T-cell (primary cell): ENCODE measurements at places on chromosomes 11 and 22.

GRCh38 chr11:897253-898142 lies 13.1 kb downstream of the CHID1 start:
- no peak for DNase-seq

- DNase-seq: no peak
Measured at GRCh38 chr11:72760539-72761405, 8.6 kb upstream of the ARAP1 start.

- no peak for DNase-seq
Measured at GRCh38 chr11:6682591-6682935, 577 bp downstream of the MRPL17 start.

DNA sequence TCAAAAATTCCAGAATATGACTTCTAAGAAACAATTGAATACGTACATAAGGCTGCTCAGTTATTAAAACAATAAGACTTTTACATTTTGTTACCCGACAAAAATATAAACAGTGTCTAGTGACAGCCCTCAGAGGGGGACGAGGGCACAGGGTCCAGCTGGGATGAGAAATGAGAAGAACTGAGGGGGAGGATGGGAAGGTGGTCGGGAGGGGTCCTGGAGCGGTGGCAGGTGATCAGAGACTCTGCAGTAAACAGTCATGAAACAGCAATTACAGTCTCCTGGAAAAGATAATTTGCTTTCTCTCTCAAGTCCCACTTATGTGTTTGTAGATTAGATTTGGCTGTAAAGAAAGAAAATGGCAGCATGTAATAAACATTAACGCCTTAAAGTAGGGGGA lies 56.0 kb downstream of the PACSIN2 start:
- DNase-seq: no peak

- DNase-seq: no peak
Measured at GRCh38 chr11:95977534-95978174, 53.7 kb upstream of the MTMR2 start.

DNA sequence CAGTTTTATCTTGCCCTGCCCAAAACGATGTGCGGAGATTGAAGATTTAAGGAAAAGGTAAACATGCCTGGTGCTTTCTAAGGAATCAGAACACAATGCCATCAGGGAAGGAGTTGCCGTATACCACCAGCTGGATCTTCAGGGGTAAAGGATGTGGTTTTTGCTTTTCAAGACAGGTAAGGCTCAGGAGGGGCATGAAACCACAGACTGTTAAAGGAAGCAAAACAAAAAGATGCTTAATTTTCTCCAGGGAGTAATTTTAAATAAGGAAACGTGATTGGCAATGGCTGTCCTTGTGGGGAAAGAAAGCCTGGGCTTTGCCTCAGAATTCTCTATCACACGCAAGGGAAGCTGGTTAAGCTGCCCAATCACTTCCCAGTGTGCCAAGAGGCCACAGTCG lies 655.6 kb downstream of the OPCML start:
- no peak for DNase-seq

GRCh38 chr11:108945341-108945740 lies 280.5 kb downstream of the DDX10 start:
- DNase-seq: no peak

DNA sequence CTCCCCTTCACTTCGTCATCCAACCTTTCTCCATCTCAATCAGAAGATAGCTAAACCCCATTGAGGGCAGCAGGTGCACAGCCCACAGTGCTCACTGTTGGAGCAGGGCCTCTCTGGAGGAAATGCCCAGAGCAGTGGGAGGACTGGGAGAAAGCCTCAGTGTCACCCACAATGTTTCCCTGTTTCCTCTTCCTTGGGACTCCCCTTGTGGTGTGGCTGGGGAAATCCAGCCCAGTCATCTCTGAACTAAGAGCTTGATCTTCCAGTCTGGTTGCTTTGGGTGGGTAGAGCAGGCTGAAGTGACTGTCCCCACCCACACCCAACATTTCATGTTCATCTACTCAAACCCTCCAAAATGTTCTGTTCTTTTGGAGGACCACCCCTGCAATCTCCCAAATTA lies 29.8 kb upstream of the EED start:
- DNase-seq: no peak

GRCh38 chr22:31917227-31917921 lies 27.0 kb upstream of the YWHAH start:
- DNase-seq: no peak

- DNase-seq: no peak
Measured at GRCh38 chr22:24353121-24353520, 74.3 kb upstream of the ADORA2A start.

DNA sequence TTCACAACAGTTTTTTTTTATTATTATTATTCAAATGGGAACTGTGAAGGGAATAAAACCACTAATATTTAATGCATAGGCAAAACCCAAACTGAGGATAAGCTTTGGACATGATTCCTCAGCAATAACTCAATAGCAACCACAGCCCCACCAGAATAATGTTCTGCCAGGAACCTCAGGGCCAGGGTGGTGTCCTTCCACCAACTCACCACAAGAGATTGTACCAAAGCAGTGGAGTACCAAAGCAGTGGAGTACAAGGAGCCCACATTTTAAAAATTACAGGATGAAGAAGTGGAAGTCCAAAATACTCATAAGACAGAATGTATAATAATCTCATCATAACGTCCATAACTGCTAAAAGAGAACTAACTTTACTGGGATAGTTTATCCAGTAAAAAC lies 32.5 kb upstream of the FZD4 start:
- DNase-seq: no peak

DNA sequence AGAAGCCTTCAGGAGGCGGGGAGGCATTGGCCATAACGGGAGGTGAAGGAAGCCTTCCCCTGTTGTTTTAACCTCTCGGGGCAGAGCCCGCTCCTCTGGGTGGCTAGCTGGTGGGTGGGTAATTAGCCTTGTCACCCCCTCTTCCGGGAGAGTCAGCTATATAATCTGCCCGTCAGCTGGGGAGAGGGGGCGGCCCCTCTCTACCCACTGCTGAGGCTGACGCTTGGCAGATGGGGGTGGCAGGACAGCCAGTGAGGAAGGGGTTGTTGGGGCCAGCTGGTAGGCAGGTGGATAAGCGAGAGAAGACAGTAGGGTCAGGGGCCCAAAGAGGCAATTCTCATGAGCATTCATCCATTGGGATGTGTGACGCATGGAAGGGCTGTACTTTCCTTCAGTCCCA lies 33.0 kb upstream of the SYT7 start:
- no peak for DNase-seq

DNA sequence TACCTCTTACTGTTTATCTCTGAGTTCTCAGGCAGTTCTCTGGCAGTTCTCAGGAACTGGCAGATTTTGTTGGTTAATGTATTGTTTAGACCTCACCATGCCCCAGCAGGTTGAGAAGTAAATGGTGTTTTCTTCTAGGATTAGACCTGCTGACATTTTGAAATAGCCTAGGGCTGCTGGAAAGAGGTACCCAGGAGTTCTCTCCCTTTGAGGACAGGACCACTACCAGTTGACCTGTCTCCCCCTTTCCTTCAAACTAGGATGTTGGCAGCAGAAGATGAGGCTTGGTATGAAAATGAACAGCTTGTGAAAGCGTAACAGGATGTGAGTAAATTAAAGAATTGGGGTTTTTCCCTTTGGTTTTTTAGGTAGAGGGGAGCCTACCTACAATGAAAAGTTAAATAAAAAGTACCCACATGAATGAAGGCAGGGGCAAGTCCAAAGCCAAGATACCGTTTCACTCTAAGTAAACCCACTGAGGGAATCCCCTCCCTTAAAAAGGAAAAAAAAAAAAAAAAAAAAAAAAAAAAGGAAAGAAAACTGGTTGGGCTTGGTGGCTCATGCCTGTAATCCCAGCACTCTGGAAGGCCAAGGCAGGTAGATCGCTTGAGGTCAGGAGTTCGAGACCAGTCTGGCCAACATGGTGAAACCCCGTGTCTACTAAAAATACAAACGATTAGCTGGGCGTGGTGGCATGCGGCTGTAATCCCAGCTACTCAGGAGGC lies 96.2 kb downstream of the PDHX start:
- DNase-seq: no peak

- peak; percentile 73 for DNase-seq
Measured at GRCh38 chr22:40289991-40290459, 56.3 kb upstream of the ADSL start.

DNA sequence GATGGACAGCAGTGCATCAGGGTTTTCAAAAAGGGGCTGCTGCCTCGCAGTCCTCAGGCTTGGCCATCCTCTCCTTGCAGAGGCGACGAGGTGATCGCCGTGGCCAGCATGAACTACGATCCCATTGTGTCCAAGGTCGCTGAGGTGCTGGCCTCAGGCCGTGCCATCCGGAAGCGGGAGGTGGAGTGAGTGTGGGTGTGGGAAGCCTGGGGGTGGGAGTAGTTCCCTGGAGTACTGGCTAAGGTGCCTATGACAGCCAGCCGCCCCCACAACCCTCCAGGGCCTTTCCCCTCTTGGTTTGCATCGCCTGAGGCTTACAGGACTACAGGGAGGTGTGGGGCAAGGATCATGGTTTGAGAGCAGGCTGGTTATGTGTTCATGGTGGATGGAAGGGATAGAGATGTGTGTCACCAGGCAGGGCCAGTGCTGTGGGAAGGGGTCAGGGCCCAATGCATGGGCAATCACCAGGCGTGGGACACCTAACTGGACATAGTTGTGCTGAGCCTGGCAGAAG lies 2.1 kb upstream of the LZTR1 start:
- no peak for DNase-seq

DNA sequence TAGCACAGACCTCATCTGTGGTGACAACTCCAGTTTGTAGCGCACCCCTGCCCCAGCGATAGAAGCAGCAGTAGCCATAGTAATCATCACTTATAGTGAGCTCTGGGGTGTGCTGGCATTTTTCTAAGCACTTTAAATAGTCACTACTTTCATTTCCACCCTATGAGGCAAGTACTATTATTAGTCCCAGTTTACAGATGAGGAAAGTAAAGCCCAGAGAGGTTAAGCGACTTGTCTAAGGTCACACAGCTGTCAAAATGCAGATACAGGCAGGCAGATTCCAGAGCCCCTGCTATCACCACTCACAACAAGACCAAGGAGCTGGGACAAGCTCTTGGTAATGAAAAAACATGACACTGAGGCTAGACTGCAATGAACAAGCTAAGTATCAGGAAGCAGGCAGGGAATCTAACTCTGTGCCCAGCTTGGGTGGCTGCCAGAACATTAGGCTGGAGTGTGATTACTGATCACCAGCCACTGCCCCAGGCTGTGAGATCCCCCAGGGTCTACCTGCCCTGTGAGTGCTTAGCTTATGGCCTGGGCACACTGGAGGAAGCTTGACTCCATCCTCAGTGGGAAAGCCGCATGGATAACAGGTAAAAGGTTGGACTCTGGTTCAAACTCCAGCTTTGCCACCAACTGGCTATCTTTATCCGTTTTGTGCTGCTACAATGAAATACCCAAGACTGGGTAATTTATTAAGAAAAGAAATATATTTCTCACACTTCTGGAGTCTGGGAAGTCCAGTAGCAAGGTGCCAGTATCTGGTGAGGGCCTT lies 561.1 kb downstream of the MN1 start:
- no peak for DNase-seq

- DNase-seq: no peak
Measured at GRCh38 chr11:131356206-131356605, 14.2 kb upstream of the NTM start.

GRCh38 chr11:108148556-108148955 lies 27.2 kb downstream of the ACAT1 start:
- no peak for DNase-seq

DNA sequence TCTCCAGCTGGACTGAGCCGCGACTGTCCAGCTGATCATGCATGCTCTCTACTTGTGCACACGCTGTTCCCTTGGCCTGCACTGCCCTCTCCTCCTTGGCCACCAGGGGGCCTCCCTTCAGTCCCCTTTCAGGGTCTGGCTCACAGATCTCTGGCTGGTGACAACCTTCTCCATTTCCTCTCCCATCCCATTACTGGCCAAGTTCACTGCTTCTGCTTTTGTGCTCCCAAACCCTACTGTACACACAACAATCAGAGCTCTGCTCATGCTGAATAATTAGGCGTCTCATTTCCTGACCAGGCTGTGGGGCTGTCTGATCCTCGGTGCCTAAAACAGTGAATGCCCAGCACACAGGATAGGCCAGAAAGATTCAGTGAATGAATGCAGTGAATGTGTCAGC lies 224.0 kb upstream of the NARS2 start:
- DNase-seq: no peak

- no peak for DNase-seq
Measured at GRCh38 chr22:22588485-22589164, 29.6 kb upstream of the PRAME start.

DNA sequence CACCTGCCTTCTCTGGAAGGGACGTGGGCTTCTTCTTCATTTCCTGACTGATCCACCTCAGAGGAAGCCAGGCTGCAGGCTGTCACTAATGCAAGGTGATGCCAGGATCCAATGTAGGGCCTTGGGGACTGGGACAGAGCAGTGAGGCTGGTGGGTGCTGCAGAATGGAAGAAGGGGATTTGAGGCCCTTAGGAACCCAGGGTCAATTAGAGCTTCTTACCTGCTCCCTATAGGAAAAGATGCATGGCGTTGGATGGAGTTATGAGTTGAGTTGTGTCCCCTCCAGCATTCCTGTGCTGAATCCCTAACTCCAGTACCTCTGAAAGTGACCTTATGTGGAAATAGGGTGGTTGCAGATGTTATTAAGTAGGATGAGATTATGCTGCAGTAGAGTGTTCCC lies 190.4 kb downstream of the MIAT start:
- no peak for DNase-seq

GRCh38 chr22:49207008-49208003 lies 620.4 kb downstream of the BRD1 start:
- DNase-seq: no peak

GRCh38 chr11:64553554-64554201 lies 37.3 kb upstream of the SLC22A12 start:
- peak; percentile 58 for DNase-seq

GRCh38 chr22:47586946-47587345 lies 824.5 kb downstream of the TBC1D22A start:
- no peak for DNase-seq

- no peak for DNase-seq
Measured at GRCh38 chr11:69465236-69466000, 16.0 kb upstream of the LINC01488 start.

GRCh38 chr11:86490582-86490981 lies 115.9 kb downstream of the CCDC81 start:
- no peak for DNase-seq

DNA sequence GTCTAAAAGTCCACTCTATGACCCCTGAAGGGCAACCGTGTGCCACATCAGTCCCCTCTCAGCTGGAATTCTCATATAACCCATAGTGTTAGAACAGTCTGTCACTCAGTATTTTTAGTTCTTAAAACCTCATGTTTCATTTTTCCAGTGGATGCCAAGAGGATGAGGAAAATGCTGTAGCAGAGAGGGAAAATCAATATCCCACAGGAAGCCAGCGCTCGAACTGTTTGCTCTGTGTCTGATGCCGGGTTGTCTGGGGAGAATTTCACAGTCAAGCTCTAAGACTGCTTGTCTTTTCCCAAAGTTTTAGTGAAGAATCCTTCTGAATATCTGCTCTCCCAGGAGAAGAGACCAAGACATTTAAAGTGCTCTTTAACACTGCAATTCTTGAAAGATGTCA lies 360.9 kb downstream of the OPCML start:
- no peak for DNase-seq

GRCh38 chr11:115778928-115779650 lies 274.9 kb upstream of the CADM1 start:
- DNase-seq: no peak
